ENCODE measurements at places on chromosomes 7 and 10.

GRCh38 chr10:112490545-112490944 lies 43.5 kb downstream of the VTI1A start:
- no peak for DNase-seq

- no peak for DNase-seq
These were observed 274.0 kb downstream of the ELFN1 start for GRCh38 chr7:1943933-1944618.

GRCh38 chr7:77553123-77553522 lies 16.0 kb downstream of the PTPN12 start:
- DNase-seq: no peak

- DNase-seq: no peak
These were observed 104.1 kb upstream of the KCNMA1 start for GRCh38 chr10:77741746-77742145.

- no peak for DNase-seq
These were observed 64.6 kb upstream of the STEAP1B start for GRCh38 chr7:22564511-22565045.

- no peak for DNase-seq
These were observed 33.7 kb upstream of the KAT6B start for GRCh38 chr10:74792726-74793125.

GRCh38 chr7:104845557-104845956 lies 168.4 kb upstream of the KMT2E start:
- no peak for DNase-seq

DNA sequence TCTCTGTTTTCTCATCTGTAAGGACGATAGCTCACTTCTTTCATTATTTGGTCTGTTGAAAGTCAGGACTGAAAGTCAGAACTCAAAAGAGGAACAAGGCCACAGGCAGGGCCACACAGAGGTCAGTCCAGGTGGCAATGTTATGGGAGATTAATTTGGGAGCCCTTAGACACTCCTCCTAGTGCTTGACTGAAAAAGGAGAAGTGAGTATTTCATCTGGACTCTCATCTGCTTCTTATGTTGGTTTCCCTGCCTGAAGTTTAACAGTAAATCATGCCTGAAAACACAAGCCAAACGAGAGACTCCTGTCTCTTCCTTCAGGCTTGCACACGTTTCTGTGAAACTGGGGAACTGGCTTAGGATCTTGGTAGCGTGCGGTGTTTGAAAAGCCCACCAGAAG lies 248.5 kb downstream of the BUB3 start:
- DNase-seq: no peak

DNA sequence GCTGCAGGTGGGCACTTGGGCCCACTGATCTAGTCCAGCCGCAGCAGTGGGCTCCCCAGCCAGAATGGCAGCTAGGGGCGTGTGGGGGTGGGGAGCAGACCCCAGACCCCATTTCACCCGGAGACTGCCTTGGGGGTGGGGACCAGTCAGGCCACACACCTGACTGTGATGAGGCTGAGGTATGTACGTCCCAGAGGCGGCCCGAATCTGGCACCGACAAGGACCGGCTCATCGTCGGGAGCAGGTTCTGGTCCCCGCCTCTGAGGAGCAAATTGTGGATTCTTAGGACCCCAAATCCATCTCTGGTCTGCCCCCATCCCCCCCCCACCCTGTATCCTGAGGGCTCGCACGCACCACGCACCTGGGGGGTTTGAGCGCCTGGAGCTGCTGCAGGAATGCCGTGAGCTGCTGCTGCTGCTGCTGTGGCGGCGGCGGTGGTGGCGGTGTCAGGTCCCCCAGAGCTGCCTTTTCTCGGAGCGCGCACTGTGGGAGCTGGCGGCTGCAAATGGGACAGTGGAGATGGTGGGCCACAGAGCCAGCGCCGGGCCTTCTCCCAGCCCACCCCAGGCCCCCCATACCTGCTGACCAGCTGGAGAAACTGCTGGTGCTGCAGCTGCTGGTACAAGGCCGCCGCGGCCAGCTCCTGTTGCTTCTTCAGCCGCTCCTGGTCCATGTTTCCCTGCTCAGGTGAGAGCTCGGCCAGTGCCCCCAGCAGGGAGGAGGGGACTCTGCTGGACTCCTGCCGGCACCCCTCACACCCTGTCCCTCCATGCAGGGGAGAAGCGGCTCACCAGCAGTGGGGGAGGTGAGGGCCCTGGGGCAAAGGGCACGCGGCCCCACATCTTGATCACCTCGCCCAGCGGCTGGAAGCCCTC lies 10.2 kb downstream of the GIGYF1 start:
- DNase-seq: no peak

DNA sequence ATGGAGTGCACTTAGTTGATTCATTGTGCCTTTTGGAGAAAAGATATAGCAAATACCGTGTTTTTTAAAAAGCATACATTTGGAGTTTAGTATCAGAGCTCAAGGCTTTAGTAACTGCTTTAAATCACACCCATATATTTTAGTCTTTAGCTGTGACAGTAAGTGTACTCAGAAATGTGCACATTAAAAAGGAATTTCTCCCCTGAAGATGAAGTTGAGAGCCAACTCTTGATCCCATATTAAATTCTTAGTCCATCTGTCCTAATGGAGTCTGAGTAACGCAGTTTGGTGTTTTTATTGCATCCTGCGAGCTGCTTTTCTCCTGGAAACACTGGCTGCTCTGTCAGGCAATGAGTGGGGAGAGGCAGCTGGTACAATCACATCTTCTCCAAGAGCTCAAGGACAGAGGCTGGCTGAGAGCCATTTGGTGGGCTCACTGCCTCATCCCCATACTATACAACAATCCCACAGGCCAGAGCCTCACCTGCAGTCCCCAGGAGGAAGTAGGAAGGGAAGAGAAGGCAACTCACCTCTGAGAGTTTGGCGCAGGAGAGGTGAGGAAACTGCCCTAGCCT lies 473.6 kb upstream of the C7orf33 start:
- DNase-seq: no peak

GRCh38 chr7:98210513-98211220 lies 572 bp upstream of the BHLHA15 start:
- DNase-seq: no peak

GRCh38 chr10:130282492-130283218 lies 146.5 kb downstream of the GLRX3 start:
- no peak for DNase-seq

- no peak for DNase-seq
These were observed 18.6 kb upstream of the HSPA12A start for GRCh38 chr10:116760919-116761318.

- DNase-seq: no peak
These were observed 138.1 kb downstream of the RALA start for GRCh38 chr7:39761449-39761848.

DNA sequence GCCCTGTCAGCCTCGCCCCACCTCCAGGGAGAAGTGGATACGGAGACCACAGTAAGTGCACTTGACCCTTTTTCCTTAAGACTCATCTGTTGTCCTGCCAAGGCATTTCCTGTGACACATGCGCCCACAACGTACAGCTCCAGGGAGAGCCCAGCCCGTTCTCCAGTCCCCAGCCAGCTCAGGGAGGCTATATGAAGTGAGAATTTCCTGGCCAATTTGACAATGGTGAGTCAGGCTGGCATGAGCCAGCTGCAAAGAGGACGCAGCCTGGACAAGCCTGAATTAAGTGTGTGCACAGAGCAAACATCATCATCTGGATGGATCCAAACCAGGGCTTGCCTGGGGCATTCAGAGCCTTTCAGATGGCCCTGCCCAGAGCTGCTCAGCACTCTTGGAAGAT lies 244.8 kb downstream of the KCNMA1 start:
- DNase-seq: no peak

DNA sequence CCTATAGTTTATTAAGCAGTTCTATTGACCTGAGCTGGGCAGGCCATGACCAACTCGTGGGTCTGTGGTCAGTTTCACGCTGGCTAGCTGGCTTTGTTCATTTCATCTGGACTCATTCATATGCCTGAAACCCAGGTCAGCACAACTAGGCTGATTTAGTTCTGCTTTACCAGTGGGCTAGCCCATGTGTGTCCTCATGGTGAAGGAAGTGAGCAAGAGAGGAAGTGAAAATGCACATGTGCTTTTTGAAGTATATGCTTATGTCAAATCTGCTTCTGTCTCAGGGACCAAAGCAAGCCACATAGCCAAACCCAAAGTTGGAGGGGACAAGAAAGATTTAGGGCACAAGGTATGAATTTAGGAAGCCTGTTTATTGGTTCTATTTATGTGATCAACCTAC lies 154.5 kb downstream of the RNF133 start:
- no peak for DNase-seq

DNA sequence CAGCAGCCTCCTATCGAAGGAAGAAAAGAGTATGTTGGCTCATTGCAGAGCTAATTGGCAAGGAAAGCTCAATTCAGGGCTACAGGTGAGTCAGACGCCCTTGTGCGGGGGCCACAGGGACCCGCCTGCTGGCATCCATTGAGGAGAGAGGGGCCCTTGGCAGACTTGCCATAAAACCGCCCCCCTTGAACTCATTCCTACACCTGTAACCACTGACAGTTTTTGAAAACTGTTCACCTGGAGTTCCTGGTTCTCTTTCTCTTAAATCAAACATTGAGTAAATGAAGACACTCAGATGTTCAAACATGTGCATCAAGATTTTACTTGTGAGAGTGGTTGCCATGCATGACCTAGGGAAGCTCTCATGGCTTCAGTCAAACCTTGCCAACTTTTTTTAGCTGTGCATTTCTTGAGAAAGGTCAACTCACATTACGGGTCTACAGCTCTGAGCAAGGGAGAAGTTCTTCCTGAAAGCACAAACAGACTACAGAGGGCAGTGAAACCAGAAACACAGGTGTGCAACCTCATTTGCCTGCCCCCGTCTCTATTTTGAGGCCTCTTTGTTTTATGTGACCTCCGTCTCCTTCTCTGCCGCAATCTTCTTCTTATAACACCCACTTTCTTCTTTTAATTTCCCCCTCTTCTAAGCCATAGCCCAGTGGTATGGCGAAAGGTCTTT lies 87.8 kb downstream of the TBXAS1 start:
- DNase-seq: no peak

DNA sequence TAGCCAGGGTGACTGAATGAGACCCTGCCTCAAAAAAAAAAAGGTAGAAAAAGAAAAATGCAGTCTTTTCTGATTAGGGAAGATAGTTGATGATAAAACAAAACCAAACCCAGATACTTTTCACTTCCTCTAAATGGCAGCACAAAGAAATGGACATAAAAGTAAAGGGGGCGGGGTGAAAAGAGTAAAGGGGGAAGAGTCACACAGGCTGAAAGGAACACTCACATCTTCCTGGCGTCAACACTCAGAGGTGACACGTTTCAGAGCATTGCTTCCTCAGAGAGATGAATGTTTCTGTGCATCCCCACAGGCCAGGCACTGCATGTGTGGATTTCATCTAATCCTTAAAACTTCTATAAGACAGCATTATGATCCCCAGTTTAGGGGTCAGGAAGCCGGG lies 81.2 kb downstream of the HIPK2 start:
- no peak for DNase-seq

GRCh38 chr10:101558671-101559595 lies 29.1 kb downstream of the POLL start:
- DNase-seq: no peak

DNA sequence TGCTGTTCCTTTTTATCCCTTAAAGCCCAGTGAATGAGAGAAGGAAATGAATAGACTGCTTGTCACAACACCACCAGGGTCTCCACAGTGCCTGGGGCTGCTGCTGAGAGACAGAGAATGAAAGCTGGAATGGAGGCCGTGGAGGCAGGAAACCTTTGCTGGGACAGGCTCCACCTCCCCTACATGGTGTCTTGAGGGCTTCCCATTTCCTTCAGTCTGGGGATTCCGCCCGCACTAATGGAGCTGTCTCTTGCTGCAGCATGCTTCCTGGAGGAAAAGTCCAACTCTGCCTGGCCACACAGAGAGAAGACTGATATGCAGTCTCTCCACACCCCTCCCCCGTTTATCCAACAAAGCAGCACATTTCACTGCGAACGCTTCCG lies 54.5 kb downstream of the LRRC4 start:
- DNase-seq: no peak

DNA sequence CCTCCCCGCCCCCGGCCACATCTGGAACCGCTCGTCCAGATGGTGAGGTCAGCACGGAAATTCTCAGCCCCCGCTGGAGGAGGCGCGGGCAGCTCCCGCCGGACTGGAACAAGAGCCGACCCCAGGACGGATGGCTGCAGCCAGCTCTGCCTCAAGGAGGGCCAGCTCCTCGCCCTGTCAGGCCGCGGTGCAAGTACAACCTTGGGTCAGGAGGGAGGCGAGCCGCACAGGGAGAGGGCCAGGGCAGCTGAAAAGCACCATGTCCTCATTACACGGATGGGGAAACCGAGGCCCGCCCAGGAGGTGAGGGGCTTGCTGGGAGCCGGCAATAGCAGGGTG lies 3.8 kb upstream of the GRIFIN start:
- no peak for DNase-seq

GRCh38 chr7:83614112-83614511 lies 34.8 kb downstream of the SEMA3E start:
- DNase-seq: no peak

DNA sequence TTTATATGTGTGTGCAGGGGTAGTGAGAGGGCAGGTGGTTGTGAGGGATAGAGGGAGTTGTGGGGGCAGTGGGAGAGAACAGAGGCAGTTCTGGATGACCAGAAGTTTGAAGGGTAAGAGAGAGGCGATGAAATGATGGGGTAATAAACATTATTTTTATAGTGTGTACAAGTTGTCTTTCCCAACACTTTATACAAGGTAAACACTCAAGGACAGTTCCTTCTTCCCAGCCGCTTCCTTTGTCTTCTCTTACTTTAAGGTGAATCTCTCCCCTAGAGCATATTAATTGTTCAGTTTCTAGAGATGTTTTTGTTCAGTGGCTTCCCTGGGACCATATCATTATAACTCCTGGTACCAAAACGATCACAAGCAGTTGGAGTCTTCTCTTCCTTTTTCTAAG lies 475.8 kb downstream of the PLXNA4 start:
- DNase-seq: no peak

GRCh38 chr7:64551375-64552142 lies 11.3 kb downstream of the ZNF680 start:
- no peak for DNase-seq

- no peak for DNase-seq
These were observed 58.2 kb upstream of the CHST15 start for GRCh38 chr10:124151466-124152095.

GRCh38 chr10:71159892-71160291 lies 52.5 kb upstream of the UNC5B start:
- no peak for DNase-seq

GRCh38 chr10:114713525-114714090 lies 55.5 kb upstream of the ABLIM1 start:
- no peak for DNase-seq

DNA sequence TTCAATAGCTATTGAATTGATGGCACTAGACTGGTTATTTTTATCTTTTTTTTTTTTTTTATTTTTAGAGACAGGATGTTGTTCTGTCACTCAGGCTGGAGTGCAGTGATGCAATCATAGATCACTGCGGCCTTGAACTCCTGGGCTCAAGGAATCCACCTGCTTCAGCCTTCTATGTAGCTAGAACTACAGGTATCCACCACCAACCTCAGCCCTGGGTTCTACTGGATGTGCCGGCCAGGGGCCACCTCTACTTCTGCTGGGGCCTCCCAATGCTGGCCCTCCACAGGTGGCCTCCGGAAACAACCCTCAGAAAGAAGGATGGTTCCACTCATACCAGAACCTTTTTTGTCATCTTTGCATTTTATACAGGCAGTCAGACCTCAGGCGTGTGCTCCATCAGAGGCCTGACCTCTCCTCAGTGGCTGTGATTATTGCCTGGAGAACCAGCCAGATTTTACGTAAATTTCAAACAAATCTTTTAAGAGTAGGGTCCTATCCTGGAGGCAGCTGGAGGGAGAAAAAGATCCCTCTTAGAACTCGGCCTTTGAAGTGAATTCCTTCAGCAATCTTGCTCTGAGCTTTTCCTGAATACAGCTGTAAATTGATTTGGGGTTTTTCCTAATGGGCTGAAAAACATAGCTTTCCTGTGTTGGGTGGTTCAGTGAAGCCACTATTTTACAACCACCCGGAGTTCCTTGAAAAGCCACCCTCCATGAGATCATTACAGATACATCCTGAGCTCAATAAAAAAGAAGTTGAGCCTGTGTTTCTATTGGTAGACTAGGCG lies 110.0 kb downstream of the SPAG6 start:
- DNase-seq: no peak
